ENCODE measurements at places on chromosomes 1 and 21.

DNA sequence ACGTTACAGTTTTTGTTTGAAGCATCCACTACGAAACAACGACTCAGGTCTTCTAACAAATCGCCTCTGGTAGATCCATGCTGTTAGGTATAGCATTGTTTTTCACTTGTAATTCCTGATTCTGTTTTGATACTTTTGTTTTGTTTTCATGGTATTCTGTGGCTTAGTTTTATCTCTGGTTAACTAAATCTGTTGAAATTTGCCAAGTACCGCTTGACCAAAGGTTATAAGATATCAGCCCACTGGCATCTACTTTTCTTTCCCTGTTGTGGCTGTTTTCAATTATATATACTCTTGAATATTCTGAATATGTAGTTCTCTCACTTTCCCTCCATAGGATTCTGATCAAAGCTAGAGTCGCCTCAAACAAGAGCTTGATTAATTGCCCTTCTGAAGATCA, 274.8 kb upstream of the C1orf105 start:
- no peak for DNase-seq

DNA sequence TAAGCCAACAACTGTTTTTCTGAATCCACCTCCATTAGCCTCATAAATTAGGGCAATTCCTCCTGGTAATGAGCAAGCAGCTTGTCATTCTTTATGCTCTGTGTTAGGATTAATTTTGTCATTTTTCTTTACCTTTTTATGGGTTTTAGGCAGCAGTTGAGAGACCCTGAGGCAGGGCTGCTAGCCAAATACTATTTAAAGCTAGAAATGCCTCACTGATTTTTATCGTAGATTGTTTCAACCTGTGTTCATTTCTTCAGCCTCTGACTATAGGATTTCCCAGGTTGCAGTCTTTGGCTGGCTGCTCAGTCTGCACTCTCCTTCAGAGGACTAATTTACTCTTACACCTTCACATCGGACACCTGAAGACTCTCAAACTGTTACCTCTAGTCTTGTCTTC, 61.9 kb upstream of the RABGAP1L start:
- DNase-seq: no peak

DNA sequence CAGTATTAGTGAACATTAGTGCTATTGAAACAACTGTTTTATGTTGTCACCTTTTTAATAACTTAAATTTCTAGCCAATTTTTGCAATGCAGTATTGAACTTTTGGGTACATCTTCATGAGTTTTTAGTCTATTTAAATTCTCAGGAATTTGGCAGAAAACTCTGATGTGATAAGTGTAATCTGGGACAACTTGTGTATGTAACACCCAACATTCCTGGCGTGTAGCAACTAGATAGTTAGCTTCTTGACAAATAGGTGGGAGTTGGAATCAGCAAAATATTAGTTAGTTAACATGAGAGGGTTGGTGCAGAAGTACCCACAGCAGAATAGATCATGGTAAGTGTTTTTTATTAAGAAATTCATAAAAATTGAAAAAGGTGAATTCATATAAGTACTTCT, 111.6 kb downstream of the ITSN1 start:
- no peak for DNase-seq

DNA sequence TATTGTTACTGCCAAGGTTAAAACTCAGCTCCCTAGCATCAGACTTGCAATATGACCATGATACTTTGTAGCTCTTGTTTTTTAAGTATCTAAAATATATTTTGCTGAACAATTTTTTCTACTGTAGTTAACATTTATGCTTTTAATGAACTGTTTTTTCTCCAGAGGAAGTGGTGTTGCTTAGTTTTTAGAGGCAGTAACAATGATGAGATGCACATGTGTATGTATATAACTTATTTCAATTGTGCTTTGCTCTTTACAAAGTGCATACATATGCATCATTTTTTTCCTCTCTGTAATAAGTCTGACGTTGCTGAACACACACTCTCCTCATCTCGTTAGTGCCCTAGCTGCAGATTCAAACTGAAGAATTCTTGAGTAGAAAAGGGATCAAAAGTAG, 418.8 kb downstream of the ZP4 start:
- DNase-seq: no peak

GRCh38 chr1:85806236-85806965, 98.2 kb upstream of the ZNHIT6 start:
- DNase-seq: no peak

DNA sequence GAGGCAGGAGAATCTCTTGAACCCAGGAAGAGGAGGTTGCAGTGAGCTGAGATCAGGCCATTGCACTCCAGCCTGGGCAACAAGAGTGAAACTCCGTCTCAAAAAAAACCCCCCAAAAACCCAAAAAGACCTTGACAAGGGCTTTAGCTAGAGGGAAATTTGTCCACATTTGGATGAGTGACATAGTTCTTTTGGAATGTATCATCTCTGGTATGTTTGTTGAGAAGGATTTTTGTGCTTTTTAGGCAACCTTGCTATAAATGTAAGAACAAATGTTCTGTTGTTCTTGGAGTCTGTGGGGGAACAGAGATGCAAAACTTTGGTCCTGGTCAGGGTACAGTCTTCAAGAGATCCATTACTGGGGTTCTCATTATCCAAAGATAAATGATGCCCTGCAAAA, 28.9 kb downstream of the INAVA start:
- no peak for DNase-seq

DNA sequence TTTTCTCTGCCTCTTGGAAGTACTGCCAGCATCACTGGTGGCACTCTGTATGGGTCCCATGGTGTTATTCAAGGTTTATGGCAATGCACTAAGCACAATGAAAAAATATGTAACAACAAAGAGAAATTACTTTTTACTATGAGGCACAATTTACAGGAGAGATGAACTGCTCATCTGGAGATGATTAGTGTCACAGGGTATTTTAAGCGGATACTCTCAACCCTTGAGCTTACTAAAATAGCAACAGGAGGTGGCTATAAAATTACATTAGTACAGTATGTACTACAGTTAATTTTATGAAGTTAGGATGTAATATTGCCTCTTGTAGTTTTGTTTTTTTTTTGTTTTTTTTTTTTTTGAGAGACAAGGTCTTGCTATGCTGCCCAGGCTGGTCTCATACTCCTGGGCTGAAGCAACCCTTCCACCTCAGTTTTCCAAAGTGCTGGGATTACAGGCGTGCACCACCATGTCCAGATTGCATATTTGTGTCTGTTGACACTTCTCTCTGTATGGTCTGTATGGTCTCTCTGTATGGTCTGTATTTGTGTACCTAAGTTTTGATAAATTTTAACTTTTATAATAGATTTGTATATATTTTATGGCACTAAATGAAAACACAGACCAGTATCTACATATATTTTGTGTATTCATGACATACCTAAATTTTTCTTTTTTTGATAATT, 175.6 kb upstream of the HP1BP3 start:
- no peak for DNase-seq

All from activated gamma-delta T cell treated with anti-CD3 and anti-CD28 coated beads, Interleukin-2, amount 50 U/mL, for 16 hours (primary cell).